ENCODE measurements at places on chromosomes 12 and 14.

GRCh38 chr14:50091240-50091913 is 25.0 kb downstream of the VCPKMT start:
- no peak for DNase-seq

- DNase-seq: peak; percentile 29
Observed at GRCh38 chr12:75683220-75683619, 171.8 kb upstream of the KRR1 start.

DNA sequence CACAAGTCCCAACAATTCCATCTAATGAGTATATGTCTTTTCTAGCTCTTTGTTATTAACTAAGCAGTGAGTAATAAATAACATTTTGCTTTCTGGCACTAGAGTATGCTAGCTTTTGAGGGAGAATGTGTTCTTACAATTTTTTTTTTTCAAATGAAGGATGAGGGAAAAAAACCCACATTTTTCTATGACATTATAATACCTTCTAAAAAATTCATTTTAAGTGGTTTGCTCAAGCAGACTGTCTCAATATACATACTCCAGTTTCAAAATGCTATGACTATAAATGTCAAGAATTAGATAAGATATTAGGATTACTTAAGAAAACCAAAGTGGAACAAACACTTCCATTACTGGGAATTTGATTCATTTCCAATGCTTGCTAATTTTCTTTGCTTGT is 394.6 kb downstream of the C12orf75 start:
- DNase-seq: no peak

DNA sequence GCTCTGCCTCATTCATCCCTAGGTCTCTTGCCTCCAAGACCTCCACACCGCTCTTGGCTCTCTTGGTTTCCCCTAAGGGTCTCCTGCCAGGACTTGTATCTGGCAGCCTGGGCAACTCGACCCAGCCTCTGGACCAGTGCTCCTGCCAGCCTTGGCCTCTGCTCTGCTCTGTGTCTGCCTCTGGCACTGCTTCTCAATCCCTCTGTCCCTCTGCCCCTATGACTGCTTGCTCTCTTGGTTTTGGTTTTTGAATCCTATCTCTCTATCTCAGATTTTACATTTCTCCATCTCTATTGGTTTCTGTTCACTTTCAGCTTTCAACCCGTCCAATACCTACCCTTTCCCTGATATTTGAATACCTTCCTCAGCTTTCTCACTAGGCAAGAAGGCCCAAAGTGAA is 6.3 kb downstream of the ITGA5 start:
- no peak for DNase-seq

DNA sequence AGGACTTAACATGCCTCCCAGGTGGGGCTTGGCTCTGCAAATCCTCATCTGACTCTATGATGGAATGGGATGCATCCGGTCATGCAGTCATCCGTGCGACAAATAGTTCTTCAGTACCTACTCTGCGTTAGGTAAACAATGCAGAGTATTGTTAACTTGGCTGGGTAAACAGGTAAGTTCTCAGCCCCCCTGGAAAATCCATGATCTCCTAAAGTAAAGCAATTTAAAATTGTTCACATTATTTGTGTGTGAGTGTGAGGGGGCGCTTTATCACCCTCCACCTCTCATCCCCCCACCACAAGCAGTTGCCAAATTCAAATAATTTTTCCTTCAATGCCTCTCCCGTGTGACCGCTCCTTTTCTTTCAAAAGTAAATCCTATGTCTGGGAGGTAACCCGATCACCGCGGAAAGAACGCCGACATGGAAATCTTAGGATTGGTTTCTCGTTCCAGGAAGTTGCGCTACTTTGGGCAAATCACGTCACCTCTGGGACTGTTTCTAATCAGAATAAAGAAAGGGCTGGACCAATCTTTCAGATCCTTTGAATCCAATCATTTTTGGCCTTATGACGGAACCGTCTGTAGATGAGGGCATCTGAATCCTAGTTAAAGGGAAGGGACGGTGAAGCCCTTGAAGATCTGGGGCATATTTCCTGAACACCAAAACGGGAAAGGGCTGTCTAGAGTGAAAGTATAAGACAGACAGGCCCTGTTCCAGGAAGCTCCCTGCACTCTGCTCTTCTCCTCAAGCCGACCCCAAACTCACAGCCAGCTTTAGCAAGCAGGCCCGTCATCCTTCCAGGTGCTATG is 44.0 kb upstream of the SINHCAF start:
- DNase-seq: no peak

DNA sequence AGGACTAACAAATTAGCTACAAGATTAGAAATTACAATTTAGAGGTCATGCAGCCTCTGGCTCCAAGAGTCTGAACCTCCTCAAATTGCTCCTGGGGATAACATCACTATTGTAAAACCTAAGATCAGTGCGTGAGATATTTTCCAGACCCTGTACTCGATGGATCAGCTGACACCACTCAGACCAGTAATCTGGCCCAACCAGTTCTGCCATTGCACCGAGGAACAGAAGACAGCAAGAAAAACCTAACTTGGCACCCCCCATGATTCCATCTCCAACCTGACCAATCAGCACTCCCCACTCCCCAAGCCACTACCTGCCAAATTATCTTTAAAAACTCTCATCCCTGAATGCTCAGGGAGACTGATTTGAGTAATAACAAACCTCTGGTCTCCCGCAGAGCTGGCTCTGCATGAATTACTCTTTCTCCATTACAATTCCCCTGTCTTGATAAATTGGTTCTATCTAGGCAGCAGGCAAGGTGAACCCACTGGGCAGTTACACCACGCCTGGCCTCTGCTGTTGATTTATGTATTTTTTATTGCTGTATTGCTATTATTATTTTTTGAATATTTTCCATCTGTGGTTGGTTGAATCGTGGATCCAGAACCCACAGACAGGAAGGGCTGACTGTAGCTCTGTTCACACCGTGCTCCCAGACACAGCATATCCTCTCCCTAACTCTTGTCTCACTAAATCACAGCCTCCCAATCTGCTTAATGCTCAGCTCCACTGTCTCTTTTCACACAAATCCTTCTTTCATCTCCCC is 9.2 kb downstream of the HEBP1 start:
- no peak for DNase-seq

GRCh38 chr12:131603939-131604795 is 106.7 kb upstream of the SFSWAP start:
- no peak for DNase-seq

DNA sequence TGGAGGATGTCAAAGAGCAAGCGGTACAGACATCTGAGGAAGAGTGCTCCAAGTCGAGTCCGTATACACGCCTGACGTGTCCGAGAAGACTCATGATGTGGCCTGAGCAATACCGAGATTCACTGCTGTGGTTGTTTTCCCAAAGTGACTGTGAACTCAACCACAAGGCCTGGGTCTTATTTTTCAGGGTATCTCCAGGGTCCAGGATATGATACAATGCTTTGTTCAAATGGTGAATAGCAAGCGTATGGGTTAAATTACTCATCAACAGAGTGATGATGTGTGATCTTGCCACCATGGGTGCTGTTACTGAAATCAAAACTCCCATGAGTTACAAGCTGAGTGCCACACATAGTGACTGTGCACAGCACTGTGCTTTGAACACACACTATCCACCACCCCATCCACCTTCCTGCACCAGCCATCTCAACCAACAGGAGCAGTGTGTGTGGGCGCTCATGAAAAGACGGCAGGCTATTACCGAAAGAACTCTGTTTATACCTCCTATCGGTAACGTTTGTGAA is 109.6 kb downstream of the BCAT1 start:
- DNase-seq: peak; percentile 70

- DNase-seq: no peak
Observed at GRCh38 chr14:55450987-55451386, 10.6 kb upstream of the TBPL2 start.

GRCh38 chr12:93853698-93854478 is 176.7 kb downstream of the CRADD start:
- DNase-seq: no peak

GRCh38 chr12:57603815-57604453 is 690 bp upstream of the DTX3 start:
- DNase-seq: no peak

All from stimulated activated naive B cell treated with anti-CD40 and anti-IgM and Interleukin-4, amounts not matched to agents 10 μg/mL and 1 μg/mL and 100 μg/mL, for 72 hours (primary cell).